ENCODE measurements at places on chromosomes 6 and 20.

DNA sequence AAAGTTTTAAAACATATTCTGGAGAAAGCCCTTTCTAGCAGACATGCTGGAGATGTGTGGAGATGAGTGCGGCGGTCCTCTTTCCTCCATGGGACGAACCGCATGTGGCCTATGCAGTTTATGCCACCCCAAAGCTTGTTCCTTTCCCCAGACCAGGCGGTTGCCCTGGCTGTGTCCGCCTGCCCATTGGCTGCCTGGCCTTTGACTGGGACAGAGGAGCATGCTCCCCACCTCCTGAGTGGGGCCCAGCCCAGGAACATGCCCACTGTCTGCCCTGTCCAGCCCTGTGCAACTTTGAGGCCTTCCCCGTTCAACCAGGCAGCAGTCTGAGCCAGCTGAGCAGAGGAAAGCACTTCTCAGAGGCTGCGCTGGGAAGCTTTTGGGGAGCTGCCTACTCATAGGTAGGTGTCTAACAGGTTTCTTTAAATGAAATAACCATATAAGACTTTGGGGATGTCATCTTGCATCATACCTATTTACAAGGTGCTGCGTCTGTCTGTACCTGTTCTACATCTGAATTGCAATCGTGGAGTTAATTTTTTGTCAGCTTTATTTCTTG, 20.6 kb downstream of the FOXC1 start:
- no peak for DNase-seq

- no peak for DNase-seq
These were observed 49.3 kb upstream of the E2F3 start for GRCh38 chr6:20352346-20352745.

DNA sequence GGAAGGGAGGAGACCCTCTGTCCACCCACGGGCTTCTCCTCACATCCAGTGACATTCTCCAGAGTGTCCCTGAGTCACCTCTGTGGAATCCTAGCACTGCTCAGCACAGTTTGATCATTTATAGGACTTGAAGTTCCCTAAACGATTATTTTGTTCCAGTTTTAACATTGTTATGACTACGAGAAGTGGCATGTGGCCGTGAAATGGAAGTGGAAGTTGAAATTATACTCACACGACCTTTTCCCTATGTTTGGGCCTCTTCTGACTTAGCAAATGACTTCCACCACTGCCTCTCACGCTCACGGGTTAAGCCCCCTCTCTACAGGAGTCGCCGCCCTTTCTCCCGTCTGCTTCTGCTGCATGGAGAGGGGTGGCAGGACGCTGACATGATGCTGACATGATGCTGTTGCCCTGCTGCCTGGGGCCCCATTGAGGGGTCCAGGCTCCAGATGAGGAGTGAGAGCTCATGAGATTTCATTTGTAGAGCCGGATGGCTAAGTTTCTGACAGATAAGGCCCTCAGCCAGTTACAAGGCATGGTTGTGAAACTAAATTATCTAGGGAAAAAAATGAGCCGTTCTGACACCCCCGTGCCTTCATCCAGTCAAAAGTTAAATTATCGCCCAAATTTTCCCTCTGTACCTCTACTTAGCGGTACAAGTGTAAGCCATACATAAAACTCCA, 153.6 kb upstream of the UST start:
- no peak for DNase-seq

GRCh38 chr6:163867518-163868292, 453.2 kb downstream of the QKI start:
- no peak for DNase-seq

DNA sequence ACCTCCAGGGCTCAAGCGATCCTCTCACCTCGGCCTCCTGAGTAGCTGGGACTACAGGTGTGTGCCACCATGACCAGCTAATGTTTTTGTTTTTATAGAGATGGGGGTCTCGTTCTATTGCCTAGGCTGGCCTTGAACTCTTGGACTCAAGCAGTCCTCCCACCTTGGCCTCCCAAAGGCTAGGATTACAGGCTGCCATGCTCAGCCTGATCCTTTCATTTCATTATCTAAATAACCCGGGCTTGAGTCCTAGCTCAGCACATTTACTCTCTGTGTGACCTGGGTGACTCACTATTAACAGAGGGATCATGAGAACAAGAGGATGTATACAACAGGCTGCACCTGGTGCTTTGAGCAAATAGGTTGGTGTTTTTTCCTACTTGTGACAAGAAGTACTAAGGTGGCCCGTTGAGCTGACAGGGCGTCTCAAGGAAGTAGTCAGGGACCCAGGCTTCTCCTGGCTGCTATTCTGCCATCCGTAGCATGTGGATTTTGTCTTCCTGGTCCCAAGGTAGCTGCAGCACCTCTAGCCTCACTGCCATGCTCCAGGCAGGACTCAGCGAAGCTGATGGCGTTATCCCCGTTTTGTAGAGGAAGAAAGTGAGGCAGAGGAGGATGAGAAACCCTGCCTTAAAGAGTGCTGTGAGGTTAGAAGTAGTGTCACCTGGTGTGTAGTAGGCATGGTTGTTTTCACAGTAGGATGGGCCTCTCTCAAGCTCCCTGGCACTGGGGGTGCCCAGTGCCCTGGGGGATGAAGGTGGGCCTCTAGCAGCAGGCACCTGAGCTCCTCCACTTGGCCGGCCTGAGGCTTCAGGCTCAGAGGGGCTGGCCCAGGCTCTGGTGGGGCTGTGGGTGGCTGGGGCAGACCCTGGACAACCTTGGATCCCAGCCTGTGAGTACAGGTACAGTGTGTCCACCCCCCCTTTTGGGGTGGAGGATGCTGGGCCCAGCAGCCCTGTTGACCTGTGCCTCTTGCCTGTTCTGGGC, 62.4 kb downstream of the ADNP start:
- no peak for DNase-seq

DNA sequence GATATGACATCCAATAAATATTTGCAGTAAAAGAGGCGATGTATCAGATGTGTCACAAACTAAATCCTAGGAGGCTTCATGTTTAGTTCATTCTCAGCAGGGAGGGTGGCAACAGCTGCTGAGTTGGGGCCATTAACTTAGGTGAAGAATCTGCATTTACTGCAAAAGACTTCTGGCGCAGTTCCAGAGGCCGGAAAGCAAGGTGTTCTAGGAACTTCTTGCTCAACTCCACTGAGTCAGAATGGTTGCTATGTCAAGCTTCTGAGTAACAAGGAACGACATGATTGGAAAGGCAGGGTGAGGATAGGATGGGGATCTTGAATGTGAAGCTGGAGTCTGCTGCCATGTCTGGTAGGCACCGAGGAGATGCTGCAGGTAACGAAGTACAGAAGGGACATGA, 11.7 kb downstream of the ADNP start:
- DNase-seq = no peak

- DNase-seq = no peak
These were observed 24.8 kb upstream of the SRF start for GRCh38 chr6:43146261-43146660.

- DNase-seq = no peak
These were observed 15.0 kb downstream of the CALHM6 start for GRCh38 chr6:116476002-116476678.

GRCh38 chr6:7911345-7911725, 747 bp upstream of the TXNDC5 start:
- DNase-seq = no peak

DNA sequence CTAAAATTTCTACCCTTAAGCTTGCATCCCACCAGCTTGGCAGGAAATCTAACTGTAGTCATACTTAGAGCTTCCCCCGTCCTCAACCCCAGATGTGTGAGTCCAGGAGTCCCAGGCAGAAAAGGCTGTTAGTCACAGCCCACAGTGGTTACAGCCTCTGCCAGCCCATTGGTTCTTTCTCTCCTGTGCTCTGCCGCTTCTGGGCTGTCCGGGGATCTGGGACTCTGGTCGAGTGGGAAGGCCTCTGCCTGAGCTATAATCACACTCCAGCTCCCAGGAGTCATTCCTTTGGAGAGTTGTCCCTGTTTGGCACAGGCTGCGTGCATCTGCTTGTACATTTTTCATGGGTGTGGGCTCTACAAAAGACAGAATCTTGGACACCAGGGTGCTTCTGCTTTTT, 45.6 kb upstream of the FYN start:
- DNase-seq = no peak

Measured in activated naive CD4-positive, alpha-beta T cell (primary cell).